ENCODE measurements at places on chromosomes 6 and 20. TPM values are rescaled to one million over a fixed set of nuclear protein-coding genes. Genes with fewer than 3 reads are reported as not detected.

DNA sequence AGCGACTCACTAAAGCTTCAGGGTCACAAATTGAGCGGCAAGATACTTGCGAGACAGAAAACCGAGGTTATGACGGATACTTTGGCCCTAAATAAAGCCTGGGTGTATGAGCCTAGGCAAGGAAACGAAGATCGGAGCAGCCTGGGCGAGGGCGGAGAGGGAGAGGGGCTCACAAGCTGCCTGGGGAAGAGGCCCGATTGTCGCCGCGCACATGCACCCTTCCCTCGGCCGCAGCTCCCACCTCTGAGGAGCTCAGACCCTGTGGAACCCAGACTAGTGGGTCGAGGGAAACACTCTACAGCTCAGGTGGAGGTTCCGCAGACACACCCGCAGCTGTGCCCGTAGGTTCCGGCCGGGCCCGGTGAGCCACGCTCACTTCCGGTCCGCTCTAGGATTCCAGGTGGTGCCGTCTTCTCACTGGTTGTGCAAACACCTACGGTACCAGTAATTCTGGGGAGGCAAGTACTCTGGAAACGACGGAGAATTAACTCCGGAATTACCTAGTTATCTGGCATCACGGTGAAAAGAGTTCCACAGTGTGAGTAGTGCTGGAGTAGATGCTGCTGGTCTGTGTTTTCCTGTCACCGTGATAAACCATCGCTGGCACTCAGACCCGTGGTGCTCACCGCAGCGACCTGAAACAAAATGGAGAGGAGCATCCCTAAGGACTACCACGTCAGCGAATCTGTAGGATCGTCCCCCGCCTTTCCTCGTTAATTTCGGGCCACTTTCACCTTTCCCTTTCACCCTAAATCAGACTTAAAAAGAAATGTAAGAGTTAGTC, 61.5 kb downstream of the GPX5 start:
- peak; percentile 91 for DNase-seq

- DNase-seq: no peak
These were observed 608.1 kb downstream of the TENT5A start for GRCh38 chr6:81144346-81144745.

- DNase-seq: no peak
These were observed 51.7 kb downstream of the DTD1 start for GRCh38 chr20:18639501-18639979.

B3GALT4 gene
- total RNA-seq: 1.0 TPM
